ENCODE measurements at places on chromosomes 4 and X.
A peak's percentile ranks its signal among the peaks of the same experiment; 100 is the strongest.

DNA sequence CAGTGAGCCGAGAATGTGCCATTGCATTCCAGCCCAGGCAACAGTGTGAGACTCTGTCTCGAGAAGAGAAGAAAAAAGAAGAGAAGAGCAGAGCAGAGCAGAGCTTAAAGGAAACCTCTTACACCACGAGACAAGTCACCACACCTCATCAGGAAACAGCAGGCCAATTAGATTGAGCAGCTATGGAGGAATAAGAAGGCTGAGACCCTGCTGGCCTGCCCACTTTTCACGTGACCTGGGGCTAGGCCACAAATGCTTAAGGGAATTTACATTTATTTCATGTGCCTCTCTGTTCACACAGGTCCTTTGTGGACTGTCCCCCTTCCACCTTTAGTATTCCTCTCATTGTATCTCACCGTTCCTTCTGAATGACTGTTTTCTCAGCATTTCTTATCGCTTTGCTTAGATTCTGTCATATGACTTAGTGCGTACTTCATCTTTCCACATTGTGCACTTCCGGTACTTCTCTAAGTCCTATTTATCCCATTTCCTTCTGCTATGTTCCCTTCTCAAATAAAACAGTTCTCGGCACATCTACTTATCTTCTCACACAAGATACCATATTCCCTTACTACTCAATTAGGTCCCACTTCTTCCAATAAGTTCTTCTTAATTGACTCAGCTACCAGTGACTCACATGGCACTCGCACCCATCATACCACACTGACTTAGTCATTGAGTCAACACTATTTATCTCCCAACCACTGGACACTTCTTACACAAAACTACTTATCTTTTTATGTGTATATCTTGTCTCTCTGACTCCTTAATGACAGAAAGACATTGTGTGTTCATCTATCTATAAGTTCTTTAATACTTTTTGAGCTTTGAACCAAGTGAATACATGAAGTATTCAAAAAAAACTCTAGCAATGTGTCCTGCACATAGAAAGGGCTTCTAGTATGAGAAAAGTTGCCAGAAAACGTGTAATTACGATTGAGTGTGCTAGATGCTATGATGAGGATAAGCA is 11.0 kb downstream of the CUL4B start:
- no peak for DNase-seq

- peak; percentile 73 for DNase-seq
Observed at GRCh38 chrX:41333744-41334362, at the start of gene DDX3X. DDX3X (plus strand) TSS chrX:41334162; CDS start chrX:41334253, 91 bp downstream.

DNA sequence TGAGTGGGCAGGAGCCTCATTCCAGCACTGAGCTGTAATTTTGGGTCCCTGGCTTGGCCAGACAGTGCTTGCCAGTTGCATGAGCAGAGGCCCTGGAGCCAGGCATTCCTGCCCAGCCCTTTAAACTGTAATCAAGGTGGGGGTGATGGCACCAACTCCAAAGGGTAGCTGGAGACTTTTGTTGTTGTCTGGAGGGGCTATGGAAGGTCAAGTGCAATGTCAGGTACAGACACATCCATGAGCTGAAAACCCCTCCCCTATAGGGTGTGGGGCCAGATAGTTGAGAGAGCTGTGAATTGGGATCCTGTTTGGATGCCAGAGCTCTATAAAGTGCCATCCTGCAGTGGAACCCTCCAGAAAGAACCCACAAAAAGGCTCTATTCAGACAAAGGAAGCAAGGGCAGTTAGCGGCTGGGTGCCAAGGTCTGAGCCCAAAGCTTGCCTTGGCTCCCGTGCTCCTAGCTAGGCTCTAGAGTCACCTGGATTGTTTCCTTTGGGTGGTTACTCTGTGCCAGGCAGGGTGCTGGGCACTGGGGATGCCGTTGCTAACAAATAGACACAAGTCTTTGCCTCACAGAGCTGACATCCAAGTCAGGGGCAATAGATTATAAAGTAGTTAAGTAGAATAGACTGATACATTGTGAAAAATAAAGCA is 163.0 kb downstream of the EFNB1 start:
- DNase-seq = no peak

- no peak for DNase-seq
Observed at GRCh38 chr4:161554372-161554990, 609.3 kb downstream of the FSTL5 start.

DNA sequence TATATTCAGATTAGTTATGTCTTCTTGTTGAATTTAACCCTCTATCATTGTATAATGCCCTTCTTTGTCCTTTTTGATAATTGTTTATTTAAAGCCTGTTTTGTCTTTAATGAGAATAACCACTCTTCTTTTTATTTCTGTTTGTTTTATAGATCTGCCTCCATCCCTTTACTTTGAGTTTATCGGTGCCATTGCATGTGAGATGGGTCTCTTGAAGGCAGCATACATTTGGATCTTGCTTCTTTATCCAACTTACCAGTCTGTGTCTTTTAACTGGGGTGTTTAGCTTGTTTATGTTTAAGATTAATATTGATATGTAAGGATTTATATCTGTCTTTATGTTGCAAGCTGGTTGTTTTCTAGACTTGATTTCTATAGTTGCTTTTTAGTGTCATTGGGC is 115.8 kb downstream of the RTL3 start:
- no peak for DNase-seq

DNA sequence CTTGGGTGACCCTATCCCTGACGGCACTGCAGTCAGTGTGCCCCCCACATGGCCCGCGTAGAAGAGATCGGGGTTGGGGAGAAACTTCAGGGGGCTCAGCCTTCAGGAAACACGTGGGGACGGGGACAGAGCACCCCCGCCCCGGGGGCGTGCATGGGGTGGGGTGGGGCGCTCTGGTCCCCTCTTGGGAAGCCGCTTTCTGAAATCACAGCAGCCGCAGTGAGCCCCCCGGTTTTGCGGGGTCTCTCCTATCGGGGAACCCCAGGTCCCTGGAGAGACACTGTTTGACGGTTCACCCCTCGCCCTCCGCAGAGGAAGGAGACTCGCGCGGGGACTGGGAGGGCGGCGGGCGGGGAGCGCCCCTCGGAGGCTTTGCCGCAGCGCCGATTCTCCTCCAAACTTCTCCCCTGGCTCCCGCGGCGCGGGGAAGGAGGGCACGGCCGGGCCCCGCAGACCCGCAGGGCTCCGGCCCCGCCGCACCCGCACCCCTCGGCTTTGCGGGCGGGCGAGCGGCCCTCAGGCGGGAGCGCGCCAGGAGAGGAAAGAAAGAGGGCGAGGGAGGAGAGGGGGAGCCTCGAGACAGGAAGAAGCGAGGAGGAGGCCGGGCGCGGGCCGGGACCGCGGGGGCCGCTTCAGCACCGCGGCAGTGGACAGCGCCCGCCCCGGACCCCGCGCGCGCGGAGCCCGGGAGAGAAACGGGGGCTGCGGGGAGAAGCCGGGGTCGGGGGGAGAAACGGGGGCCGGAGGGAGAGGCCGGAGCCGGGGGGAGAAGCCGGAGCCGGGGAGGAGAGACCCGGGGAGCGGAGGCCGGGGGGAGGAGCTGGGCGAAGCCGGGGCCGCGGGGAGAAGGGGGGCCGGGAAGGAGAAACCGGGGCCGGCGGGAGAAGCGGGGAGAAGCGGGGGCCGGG is 612 bp downstream of the CPLX1 start:
- DNase-seq = no peak

GRCh38 chr4:70722199-70722791 is 531 bp downstream of the RUFY3 start:
- peak; percentile 15 for DNase-seq

DNA sequence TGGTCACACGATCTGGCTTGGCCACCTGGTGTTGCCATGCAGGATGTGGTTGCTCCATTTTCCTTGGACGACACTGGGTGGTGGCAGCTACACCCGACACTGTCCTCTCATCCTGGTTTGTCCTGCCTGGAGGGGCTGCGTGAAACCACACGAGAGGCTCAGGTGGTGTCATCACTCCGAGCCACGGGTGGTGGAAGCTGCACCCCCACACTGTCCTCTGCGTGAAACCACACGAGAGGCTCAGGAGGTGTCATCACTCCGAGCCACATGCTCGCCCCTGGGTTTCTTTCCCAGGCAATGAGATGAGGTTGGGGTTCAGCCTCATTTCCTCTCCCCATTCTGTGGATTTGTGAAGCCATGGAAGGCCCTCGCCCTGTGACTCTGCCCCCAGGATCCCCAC is 34.3 kb downstream of the WFS1 start:
- no peak for DNase-seq

GRCh38 chr4:77734928-77735327 is 84.2 kb downstream of the CNOT6L start:
- no peak for DNase-seq

GRCh38 chrX:101080326-101081124 is 1.8 kb downstream of the TMEM35A start:
- DNase-seq = no peak

DNA sequence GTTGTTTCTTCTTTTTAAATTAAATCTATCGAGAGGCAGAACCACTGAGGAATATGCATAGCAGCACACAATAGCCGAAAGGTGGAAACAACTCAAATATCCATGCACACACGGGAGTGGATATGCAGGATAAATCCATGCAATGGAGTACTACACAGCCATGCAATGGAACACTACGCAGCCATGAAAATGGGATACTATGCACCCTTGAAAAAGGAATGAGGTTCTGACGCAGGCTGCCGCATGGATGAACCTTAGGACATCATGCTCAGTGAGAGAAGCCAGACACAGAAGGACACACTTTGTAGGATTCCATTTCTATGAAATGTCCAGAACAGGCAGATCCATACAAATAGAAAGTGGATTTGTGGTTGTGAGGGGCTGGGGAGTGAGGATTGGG is 18.4 kb upstream of the P2RY8 start:
- DNase-seq = no peak

DNA sequence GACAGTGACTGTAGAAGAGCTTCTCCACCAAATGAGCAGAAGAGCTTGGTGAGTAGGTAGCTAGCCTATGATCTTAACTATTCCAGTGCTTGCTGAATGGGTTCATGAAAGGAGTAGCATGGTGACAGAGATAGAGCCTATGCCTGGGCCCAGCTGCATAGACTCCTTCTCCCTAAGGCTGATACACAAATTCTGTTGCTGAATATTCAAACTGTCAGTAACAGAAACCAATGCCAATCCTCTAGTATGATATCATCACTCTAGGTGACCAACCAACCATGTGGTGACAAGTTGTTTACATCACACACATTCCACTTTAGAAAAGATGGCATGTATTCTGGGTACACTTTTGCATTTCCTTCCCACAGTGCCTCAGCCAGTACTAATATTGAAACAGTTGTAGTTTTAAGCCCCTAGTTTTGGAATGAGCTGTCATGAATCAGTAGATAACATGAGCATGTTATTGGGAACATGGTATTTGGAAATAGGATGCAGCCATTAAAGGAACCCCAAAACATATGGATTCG is 103.4 kb upstream of the GRXCR1 start:
- DNase-seq = no peak

DNA sequence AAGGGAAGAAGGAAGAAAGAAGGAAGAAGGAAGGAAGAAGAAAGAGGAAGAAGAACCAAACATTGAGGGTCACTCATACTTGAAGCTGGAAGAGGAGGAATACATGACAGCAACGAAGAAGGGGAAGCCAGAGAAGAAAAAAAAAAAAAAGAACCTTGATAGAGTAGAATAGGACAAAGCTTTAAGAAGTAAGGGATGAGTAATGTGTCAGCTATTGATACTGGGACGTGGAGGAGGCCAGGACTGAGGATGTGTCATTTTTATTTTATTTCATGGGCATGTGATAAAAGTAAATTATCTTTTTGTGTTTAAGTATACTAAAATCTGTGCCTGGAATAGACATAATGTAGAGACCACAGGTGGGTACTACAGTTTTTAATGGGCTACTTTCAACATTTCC is 6.4 kb downstream of the EDA2R start:
- no peak for DNase-seq

DNA sequence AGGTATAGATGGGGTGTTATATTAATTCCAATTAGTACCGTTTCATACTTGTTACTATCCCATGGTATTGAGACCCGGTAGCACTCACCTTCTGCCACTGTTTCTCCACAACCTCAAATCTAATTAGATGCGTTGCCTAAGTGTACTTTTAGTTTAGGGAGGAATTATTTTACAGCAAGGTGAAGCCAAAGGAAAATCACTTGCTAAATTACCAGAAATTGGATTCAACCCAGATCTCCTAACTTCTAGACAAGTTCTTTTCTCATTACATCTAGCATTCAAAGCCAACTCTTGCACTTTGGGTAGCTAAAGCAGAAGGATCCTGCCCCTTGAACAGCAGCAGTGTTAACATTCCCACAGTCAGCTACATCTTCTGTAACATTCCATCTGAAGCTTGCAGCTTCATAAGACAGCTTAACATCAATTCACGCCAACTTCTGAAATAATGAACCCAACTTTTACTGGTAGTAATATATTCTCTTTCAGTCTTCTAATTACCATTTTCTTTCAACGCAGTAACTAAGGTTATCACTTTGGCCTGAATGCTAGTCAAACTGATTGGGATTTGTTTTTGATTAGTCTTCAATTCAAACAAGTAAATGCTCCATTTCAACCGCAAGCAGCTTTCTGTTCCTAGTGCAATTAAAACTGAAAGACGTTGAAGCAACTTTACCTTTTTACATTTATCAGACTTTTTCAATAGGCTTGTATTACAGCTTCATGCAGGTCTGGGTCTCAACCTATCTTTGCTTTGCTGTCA is 934 bp upstream of the SEC31A start:
- DNase-seq = no peak
